ENCODE measurements at places on chromosomes 12 and 14.

- DNase-seq: no peak
Measured at GRCh38 chr14:86712176-86712575, 1182.2 kb downstream of the FLRT2 start.

DNA sequence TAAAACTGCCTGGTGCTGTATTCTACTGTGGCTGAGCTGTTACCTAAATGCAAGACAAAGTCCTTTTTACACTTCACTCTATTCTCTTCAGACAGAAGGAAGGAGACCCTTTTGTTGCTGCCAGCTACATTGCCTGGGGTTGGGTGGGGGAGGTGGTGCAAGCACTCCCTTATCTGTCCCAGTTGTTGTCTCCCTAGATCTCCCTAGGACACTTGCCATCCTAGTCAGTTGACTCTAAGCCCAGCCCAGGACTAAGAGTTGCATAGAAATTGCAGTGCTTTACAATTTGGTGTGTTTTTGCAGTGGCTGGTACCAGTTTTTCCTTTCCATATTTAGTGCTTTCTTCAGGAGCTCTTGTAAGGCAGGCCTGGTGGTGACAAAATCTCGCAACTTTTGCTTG, 35.1 kb downstream of the SCYL2 start:
- DNase-seq: no peak

DNA sequence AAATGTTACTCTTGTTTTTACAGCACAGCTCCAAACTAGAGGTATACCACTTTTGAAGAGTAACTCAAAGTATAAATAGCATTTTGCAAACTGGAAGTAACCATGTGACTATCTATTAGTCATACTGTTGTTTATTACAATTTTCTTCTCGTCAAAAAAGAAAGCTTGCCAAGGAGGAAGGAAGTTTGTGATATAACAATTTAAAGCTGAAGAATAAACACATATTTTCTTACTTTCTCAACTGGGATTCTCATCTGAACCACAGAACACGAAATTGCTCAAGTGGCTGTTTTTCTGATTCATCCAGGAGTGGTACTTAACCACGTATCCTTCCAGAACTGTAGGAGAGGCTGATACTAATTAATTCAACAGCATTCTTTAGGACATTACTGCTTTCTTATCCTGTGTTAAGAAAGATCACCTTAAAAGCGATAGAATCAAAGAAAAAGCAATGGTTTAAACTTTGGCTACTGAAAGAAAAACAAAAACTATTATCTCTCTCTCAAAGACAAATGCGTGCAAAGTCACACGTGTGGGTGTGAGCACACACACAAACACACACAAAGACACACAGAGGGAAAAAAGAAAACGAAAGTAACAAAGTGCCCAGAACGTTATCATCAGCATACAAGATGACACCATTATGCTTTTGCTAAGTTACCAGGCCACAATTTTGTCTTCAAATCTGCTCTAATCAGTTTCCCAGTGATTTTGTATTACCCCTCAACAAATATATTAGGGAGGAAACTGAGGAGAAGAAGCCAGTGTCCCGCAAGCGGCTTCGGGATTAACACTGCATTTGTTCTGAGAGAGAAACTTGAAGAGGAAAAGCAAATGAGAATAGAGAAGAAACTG, at the start of gene CLEC2B:
CLEC2B (minus strand) TSS at position 48 of the 855 bp plus-strand sequence.
- DNase-seq: no peak

DNA sequence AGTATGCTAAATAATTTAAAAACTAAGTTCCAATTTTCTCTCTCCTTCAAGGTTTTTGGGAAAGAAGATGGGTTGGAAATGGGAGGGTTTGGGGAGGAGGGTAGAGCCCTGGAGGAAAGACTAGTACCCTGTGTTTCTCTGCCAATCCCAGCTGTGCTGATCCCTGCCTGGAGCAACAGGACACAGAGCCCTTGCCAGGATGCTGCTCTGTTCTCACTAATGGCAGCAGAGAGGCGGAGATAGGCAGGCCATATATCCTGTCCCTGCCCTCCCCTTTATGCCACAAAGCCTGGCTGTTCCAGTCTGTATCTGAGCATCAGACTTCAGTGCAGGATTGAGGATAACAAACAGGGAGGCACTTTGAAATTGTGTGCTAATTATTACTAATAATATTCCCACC, 99.0 kb downstream of the C12orf75 start:
- no peak for DNase-seq

GRCh38 chr12:101854747-101855146, 22.6 kb upstream of the DRAM1 start:
- no peak for DNase-seq

GRCh38 chr12:98332642-98333041, 182.7 kb upstream of the TMPO start:
- no peak for DNase-seq

DNA sequence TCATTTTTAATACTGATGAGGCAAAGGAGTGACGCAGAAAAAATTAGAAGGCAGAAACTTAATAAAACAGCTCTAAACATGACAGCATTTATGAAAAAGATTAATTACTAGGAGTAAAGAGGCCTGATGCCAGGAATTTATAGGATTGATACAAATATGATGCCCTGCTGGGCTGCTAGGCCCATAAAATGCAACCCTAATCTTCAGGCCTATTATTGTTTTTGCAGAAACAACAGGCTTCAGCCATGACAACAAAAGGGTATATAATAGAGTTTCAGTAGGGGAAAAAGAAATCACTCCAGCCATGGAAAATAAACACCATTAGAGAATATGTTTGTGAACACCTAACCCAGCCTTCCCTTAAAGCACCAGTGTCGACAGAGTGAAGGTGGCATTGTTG, 50.6 kb downstream of the OTX2 start:
- peak; percentile 27 for DNase-seq

GRCh38 chr12:75641031-75641780, 129.8 kb upstream of the KRR1 start:
- no peak for DNase-seq

GRCh38 chr14:79896009-79896408, 315.3 kb downstream of the DIO2 start:
- DNase-seq: no peak

GRCh38 chr14:71290301-71290700, 383.0 kb downstream of the PCNX1 start:
- no peak for DNase-seq

DNA sequence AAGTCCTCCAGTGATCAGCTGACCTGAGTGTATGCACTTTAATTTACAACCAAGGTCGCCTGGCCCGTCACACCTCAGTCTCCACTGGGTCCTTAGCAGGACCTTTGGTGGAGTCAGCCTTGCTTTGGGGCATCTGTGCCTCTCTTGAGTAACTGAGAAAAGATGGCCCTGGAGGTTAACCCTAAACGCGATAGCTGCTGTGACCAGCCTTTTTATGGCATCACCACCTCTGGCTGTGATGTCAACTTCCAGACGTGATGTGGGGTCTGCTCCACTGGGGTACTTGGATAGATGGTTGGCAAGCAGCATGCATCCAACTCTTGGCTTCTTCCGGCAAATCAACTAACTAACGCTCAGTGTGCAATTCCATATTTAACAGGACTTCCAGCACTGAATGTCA, 122.8 kb upstream of the RTL1 start:
- no peak for DNase-seq

Measured in DMS153 (cell line).